ENCODE measurements at places on chromosomes 2 and 18.

- DNase-seq, result no peak
These were observed 155.4 kb upstream of the SLC35G4 start for GRCh38 chr18:11454040-11454439.

DNA sequence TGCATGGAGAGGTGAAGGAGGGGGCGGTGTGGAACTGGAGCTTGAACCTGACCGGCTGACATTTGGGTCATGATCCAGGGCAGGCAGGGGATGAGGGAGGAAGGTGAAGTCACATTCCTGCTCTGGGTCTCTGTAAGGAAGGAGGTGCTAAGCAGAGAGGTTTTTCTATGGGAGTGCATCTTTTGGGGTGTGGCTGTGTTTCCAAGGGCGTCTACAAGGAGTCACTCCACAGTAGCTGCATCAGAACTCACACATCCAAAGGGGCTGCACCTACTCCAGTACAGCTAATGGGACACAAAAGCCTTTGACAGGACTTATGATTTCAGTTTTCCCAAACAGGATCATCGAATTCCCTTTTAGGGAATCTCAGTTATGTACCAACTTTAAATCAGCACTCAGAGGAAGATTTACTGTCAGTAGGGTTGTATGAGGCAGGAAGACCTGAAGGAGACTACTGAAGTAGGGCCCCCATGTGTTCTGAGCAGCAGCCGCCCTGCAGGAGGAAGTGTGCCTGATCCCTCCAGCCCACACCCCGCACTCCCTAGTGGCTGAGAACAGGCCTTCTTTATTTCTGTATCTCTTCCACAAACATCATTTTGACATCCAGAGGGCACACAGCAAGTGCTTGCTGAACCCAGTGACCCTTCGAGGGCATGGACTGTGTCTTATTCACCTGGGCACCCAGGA lies 137.2 kb downstream of the CELF4 start:
- DNase-seq, result no peak

- no peak for DNase-seq
These were observed 2.2 kb downstream of the PARD6G start for GRCh38 chr18:80244956-80245730.

- DNase-seq, result no peak
These were observed 54.0 kb upstream of the OTX1 start for GRCh38 chr2:62996534-62997186.

DNA sequence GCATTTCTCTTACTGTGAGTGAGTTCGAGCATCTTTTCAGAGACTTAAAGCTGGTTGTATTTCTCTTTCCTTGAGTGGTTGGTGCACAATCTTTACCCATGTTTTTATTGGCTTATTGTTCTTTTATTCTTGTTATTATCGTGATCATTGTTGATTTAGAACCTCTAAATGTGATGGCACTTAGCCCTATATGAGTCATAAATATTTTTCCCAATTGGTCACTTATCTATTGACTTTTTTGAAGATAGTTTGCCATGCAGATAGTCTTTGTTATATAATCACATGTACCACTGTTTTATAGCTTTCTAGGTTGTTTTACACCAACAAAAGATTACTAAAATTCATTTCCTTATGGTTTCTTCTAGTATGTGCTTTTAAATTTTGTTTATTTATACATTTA lies 141.6 kb upstream of the MSH6 start:
- DNase-seq, result no peak

- no peak for DNase-seq
These were observed 245.3 kb downstream of the BABAM2 start for GRCh38 chr2:28135799-28136198.

- DNase-seq, result peak; percentile 22
These were observed at the start of gene PROM2 for GRCh38 chr2:95274291-95275150. PROM2 (plus strand) TSS chr2:95274449; CDS start chr2:95274586, 137 bp downstream.

DNA sequence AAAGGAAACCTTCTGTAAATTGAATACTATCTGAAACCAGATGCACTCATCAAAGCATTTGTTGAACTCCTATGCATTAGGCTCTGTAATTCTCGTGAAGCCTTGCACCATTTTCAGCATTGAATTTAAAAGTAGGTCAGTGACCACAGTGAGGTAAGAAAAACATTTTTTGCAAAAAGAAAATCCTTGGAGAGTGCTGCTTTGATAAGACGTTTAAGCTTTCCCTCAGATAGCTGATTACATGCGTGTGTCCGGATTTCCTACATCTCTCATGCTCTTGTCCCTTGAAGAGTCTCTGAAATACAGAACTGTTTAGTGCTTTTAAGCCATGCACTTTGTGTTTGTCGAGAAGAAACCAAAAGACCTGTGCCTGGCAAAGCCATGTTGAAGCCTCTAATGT lies 113.6 kb downstream of the FMNL2 start:
- DNase-seq, result no peak

DNA sequence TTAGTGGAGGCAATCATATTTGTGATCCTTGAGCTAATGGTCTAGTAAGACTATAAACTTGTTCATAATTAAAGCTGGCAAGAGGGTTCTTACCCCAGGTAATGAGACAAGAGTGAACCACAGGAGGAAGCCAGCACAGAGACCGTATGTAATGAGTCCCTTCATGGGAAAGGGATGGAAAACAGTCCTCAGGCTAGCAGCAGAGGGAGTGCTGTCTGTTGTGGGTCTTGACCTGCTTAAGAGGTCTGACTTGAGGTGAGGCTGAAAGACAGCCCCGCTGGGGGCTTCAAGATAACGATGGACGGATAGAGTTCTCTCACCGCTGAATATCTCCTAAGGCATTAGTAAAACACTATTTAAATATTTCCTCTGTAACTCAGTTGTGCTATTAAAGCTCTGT lies 16.2 kb upstream of the POLE4 start:
- DNase-seq, result no peak

Data from activated CD8-positive, alpha-beta memory T cell treated with anti-CD3 and anti-CD28 coated beads, Interleukin-2, amount 50 U/mL, for 48 hours (primary cell).